ENCODE measurements at places on chromosomes 6 and 20.

GRCh38 chr20:4491643-4492042 is 230.1 kb upstream of the PRND start:
- no peak for DNase-seq

DNA sequence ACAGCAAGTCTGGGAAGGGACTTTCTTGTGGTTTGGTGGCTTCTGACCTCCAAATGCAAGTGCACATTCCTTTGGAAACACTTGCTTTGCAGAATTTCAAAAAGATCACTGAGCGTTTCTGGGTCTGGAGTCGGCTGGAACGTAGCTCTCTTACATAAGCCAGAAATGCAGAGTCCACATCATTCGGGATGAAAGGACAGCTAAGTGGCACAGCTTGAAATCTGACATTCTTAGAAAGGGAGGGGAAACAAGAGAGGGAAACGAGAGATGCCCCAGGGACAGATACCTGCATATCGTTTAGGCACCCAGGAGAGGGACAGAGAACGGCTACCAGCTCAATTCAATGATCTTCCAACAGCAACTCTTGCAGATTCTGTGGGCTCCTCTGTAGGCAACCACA is 118.7 kb downstream of the NFATC2 start:
- DNase-seq, result no peak

DNA sequence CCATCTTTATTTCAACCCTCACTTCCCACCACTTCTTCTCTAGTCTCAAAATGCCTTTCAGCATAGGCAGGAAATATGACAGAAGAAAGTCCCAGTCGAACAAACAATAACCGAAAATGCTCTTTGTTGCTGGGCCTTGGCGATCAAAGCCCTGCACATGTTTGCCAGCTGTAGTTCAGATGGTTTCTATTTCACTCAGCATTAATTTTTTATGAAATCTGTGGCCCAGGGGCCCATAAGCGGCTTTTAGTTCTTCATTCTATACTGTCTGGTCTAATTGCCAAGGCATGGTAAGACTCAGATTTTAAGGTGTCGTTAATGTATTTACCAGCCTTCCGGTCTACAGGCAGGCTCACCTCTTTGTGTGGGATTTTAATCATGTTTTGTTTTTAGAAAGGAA is 10.9 kb upstream of the F13A1 start:
- DNase-seq, result no peak

- no peak for DNase-seq
Observed at GRCh38 chr20:44888226-44889103, 3.0 kb downstream of the YWHAB start.

Measured in NCI-H1436 (cell line).